Activated CD4-positive, alpha-beta T cell treated with anti-CD3 and anti-CD28 coated beads, Interleukin-10, Interleukin-2, amounts not matched to agents 100 ng/mL and 50 ng/mL, durations not matched to agents 16 hours and 8 hours (primary cell): ENCODE measurements at places on chromosomes 3 and 15.

- peak; percentile 56 for DNase-seq
Observed at GRCh38 chr3:38805765-38806386, 10.1 kb downstream of the SCN10A start.

- peak; percentile 7 for DNase-seq
Observed at GRCh38 chr15:36590838-36591237, 11.4 kb downstream of the CDIN1 start.

GRCh38 chr3:87109465-87109864 is 117.6 kb upstream of the CHMP2B start:
- no peak for DNase-seq

- no peak for DNase-seq
Observed at GRCh38 chr3:51750878-51751277, 28.2 kb downstream of the IQCF6 start.

DNA sequence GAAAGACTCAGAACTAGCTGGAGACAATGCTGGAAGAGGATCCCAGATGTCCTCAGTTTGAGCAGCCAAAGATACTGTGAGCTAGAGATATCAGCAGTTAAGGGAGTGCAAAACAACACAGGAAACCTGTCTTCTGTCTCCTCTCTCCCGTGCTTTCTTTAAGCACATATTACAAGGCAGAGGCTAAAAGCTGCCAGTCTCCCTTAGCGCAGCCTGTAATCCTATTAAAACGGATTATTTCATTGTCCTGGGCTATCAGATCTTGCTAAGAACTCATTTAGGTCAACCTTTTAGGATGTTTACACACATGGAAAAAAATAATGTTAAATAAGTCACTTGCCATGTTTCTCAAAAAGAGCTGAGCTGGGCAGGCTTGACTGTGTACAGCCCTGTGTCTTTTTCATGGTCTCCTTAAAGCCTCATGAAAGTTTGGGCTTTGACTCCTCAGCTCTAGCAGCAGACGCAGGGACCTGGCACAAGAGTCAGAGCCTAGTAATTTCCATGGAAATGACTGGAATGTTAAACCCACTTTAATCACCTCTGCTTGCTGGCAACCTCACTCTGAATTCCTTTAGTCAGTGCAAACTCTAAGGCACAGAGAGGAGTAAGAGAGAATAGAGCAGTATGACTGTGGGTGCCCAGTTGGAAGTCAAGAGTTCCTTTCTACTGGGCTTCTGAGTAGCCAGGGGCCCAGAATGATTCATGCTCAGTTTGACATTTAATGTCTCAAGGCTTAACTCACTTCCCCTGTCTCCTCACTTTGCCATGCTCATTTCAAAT is 491.9 kb downstream of the NTRK3 start:
- DNase-seq = no peak

GRCh38 chr15:75167588-75168350 is 33.9 kb upstream of the C15orf39 start:
- peak; percentile 15 for DNase-seq

- DNase-seq = no peak
Observed at GRCh38 chr3:52829906-52830463, 487 bp downstream of the ITIH4 start.

GRCh38 chr3:187567021-187567420 is 103.2 kb downstream of the SST start:
- no peak for DNase-seq

GRCh38 chr3:192923731-192924130 is 6.1 kb upstream of the MB21D2 start:
- DNase-seq = no peak

- DNase-seq = no peak
Observed at GRCh38 chr15:25838191-25838870, 24.8 kb downstream of the ATP10A start.

DNA sequence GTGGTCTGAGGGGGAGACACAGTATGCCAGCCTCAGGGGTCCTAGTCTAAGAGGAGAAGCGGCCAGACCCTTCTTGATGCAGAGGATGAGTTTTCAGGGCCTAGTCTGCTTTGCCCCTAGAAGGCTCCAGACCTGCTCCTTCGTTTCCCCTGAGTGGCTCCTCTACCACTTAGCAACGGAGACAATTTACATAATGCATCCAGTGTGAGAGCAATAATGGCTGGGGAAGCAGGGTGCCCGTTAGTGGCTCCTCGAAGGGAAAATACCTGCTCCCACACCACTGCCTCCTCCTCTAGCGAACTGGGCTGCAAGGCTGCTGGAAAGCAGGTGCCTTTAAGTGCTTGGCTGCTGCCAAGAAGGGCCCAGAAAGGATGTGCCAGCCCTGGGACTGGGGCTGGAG is 38.9 kb downstream of the CACNA2D2 start:
- DNase-seq = no peak

DNA sequence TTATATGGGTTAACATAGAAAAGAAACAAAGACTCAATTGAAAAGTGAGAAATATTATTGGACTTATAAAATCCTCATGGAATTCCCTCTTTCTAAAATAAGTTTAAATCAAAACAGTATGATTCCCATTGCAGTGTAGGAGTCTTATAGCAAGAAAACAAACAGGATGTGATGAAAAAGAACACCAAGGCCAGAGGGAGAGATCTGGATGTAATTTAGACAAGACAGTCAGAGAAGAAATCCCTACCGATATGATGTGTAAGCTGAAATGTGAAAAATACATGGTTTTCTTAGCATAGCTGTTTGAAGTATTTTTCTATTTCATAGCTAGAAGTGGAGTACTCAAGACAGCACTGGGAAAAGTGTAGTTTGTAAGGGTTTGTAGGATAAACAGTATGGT is 521.5 kb downstream of the RSL24D1 start:
- no peak for DNase-seq

GRCh38 chr3:148880681-148881080 is 15.6 kb downstream of the CPA3 start:
- peak; percentile 6 for DNase-seq

DNA sequence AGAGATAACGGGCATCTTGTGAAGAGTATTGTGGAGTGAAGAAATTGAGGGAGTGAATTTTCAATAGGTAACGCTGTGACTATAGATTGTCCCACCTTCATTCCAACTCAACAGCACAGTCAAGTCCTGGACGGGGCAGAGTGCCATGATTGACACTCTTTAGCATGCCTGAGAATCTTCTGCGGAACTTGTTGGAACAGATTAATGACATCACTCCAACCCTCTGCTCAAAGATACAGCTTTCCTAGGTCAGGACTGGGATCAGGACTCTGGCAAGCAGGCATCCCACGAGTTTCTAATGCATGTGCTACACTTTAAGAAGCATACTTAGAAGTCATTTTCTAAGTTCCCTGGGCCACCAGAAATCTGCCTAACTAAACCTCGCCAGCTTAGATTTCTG is 267.6 kb upstream of the CFAP20DC start:
- DNase-seq = no peak

DNA sequence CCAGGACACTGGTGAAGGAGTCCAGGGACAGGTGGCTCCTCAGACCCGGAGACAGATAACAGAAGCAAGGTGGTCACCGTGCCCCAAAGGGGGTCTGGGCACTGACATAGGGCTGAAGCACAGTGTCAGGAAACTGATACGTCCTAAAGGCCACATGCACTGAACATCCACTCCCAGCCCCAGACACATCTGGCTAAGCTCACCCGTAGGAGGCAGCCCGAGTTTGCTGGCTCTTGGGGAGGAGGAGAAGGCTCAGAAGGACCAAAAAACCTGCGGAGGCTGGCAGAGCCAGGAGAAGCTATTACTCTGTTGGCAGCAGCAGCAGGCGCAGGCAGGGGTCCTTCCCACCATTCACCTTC is 1.2 kb downstream of the CACNA2D2 start:
- DNase-seq = no peak

DNA sequence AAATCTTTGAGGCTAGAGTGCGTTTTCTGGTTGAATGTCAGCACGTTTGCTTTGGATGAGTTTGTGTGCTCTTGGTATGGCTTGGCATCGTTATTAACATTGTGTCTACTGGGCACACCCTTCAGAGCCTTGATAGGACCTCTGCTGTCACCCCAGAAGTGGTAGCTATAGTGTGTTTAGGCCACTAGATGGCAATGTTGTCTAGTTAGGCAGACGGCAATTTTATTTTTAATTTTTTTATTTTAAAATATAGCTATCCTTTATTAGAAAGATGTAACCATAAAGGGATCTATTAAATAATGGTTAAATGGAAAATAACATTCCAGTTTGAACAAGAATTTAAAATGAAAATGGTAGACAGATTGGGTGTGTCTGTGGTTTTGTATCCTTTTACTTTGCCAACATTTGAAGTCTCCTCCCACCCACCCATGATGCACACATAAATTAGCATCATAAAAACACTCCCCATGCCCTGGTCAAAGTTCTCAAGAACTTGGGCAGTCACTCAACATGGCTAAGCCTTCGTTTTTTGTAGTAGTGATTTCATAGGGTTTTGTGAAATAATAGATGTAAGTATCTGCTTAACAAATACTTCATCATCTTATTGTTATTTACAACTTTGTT is 200.7 kb downstream of the KCNH8 start:
- peak; percentile 54 for DNase-seq
